Testis (tissue), 5 donors: ENCODE measurements at places on chromosomes 4 and X. TPM values are rescaled to one million over a fixed set of nuclear protein-coding genes. Genes with fewer than 3 reads are reported as not detected.

- no peak overlapping the region for H3K4me3 ChIP-seq
- no peaks in the 10 kb centered on the region for H3K36me3 ChIP-seq
- no peak overlapping the region for H3K27ac ChIP-seq
- H3K27me3 ChIP-seq = no peaks in the 10 kb centered on the region
- H3K4me1 ChIP-seq = no peaks in the 10 kb centered on the region
Measured at GRCh38 chrX:124605511-124605910, 259.1 kb downstream of the SH2D1A start.

- peak; percentile 68 for DNase-seq
- no peak overlapping the region for H3K27ac ChIP-seq
- no peaks in the 10 kb centered on the region for H3K36me3 ChIP-seq
- H3K27me3 ChIP-seq = no peaks in the 10 kb centered on the region
- H3K4me3 ChIP-seq = no peak overlapping the region
Measured at GRCh38 chr4:177051473-177052060, 258.1 kb upstream of the NEIL3 start.

DNA sequence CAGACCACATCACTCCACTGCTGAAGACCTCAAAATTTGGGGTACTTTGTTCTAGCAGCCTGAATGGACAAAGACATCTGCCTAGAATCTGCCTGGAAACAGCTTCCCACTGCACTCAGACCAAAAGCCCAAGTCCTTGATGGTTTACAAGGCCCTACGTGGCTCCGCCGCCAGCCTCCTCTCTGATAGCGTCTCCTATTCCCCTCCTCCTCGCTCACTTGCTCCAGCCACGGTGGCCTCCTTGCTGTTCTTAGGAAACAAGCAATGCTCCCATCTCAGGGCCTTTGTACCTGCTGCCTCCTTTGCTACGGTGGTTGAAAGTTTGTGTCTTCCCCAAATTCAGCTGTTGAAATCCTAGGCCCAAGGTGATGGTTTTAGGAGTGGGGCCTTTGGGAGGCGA is 34.7 kb upstream of the SORCS2 start:
- H3K36me3 ChIP-seq = no peaks in the 10 kb centered on the region
- H3K27ac ChIP-seq = no peak overlapping the region
- peaks cover 32% of the 10 kb centered on the region for H3K4me1 ChIP-seq
- no peak overlapping the region for H3K4me3 ChIP-seq
- no peak for DNase-seq
- H3K27me3 ChIP-seq = no peaks in the 10 kb centered on the region

IQSEC2 gene
- total RNA-seq = 19.9 TPM

MAGEC2 gene
- total RNA-seq = 52.8 TPM

DNA sequence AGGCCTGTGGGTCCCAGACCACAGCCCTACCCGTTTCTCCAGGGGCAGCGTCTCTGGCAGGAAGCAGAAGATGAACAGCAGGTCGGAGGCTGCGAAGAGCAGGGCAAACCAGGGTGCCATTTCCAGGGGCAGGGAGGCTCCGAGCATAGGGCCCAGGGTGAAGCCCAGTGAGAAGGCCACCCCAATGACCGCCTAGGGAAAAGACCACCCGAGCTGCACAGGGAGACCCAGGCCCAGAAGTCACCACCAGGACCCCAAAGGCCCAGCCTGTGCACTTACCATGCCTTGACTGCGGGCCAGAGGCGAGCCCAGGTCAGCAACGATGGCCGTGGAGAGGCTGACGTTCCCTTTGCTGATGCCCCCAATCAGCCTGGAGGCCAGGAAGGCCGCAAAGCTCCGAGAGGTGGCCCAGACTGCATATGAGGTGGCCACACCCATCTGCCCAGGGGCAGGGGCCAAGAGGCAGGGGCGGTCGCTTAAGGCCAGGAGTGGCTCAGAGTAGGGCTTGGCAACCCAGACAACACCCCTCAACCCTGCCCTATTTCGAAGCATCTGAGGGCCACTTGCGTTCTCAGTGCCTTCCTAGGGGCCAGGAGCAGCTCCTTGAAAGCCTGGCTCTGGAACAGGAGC is 30.8 kb downstream of the NOP14 start:
- H3K27me3 ChIP-seq = no peaks in the 10 kb centered on the region
- H3K36me3 ChIP-seq = no peaks in the 10 kb centered on the region
- peaks cover 11% of the 10 kb centered on the region for H3K4me1 ChIP-seq
- no peak overlapping the region for H3K4me3 ChIP-seq
- no peak for DNase-seq

XPNPEP2 gene
- total RNA-seq = 0.25 TPM

EDA2R gene
- total RNA-seq = 4.0 TPM

CAPN6 gene
- 1.0 TPM for total RNA-seq

GRCh38 chrX:29671421-29671820 is 543.9 kb upstream of the MAGEB2 start:
- no peak overlapping the region for H3K4me3 ChIP-seq
- no peaks in the 10 kb centered on the region for H3K27me3 ChIP-seq
- no peaks in the 10 kb centered on the region for H3K36me3 ChIP-seq

RADX gene
- total RNA-seq = 7.4 TPM

GRCh38 chr4:100690812-100691211 is 173.0 kb upstream of the EMCN start:
- no peak overlapping the region for H3K4me3 ChIP-seq
- H3K27ac ChIP-seq = no peak overlapping the region
- no peaks in the 10 kb centered on the region for H3K27me3 ChIP-seq

NIPAL1 gene
- total RNA-seq = 0.79 TPM

DNA sequence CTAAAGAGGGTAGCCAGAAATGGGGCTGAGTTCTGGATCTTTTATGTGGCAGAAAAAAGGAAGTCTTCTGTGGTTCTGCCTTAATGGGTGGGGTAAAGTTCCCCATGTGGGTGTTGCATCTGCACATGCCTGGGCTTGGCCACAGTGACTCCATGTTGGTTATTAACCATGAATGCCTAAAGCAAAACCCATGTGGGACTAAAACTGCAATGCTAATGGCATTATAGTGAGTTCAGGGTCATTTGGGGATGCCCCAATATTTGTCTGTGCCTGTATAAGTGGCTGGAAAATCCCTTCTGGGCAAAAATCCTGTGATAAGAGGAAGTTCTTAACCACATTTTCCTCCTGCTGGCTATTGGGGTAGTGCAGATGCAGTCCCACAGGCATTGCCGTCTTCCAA is 857.4 kb downstream of the FAT4 start:
- H3K27me3 ChIP-seq = no peaks in the 10 kb centered on the region
- no peak overlapping the region for H3K27ac ChIP-seq
- no peak overlapping the region for H3K4me3 ChIP-seq
- DNase-seq = no peak

DNA sequence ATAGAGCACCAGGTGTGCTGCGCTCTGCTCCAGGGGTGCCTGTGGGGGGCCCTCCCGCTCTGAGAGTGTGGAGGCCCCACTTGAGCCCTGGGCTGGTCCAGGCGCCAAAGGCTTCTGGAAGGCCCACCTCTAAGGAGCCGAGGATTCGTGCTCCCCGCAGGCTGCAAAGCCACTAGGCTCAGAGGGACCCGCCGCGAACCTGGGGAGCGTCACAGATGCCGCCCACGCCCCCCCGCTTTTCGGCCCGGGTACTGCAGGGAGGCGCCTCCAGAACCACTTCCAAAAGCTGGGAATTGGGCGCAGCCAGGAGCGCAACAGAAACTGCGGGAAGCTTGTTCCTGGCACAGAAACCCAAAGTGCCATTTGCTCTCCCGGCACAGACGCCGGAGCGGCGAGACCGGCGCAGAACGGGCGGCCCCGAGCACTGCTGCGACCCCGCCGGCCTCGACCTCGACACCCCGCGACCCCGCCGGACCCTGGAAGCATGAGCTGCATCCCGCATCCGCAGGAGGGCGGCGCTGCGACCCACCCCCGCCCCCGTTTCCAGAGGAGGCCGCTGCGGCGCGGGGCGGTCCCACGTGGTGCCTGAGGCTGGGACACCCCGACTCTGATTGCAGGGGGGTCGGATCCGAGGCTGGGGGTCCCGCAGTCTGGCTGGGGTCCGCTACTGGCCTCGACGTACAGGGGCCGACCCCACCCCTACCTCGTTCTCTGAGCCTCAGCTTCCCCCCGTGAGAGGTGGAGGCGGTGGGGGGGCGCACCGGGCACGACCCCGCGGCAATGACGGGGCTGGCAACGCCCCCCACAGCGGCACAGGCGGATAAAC is 30.8 kb downstream of the CPLX1 start:
- H3K27me3 ChIP-seq = no peaks in the 10 kb centered on the region
- peak overlapping the region; percentile 35 for H3K4me3 ChIP-seq
- peaks cover 17% of the 10 kb centered on the region for H3K4me1 ChIP-seq
- no peaks in the 10 kb centered on the region for H3K36me3 ChIP-seq
- no peak overlapping the region for H3K27ac ChIP-seq

- H3K4me3 ChIP-seq = peak overlapping the region; percentile 59
- no peaks in the 10 kb centered on the region for H3K36me3 ChIP-seq
- H3K27ac ChIP-seq = peak overlapping the region; percentile 55
- no peaks in the 10 kb centered on the region for H3K27me3 ChIP-seq
Measured at GRCh38 chrX:139691843-139692505, 16.0 kb downstream of the MCF2 start.

SHROOM3 gene
- 7.2 TPM for total RNA-seq

DNA sequence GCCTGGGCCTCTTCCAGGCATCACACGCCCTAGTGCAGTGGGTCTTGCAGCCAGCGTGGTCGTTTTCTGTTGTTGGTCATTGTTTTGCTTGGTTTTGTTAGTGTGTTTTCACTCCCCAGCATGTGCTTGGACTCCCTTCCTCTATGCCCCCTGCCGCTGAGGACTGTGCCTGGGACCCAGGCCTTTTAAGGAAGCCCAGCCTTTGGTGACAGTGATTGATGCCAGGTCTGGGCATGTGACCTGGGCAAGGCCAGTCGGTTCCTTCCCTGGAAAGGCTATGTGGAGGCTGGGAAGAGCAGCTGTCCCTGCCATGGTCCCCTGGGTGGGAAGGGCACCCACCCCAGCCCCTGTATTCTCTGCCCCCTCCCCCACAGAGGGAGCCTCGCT is 8.8 kb upstream of the GRPEL1 start:
- no peaks in the 10 kb centered on the region for H3K4me1 ChIP-seq
- H3K36me3 ChIP-seq = no peaks in the 10 kb centered on the region
- no peak overlapping the region for H3K4me3 ChIP-seq
- H3K27me3 ChIP-seq = no peaks in the 10 kb centered on the region
- H3K27ac ChIP-seq = no peak overlapping the region

HPGD gene
- total RNA-seq = 2.1 TPM

TCP11X2 gene
- total RNA-seq = 7.2 TPM

DNA sequence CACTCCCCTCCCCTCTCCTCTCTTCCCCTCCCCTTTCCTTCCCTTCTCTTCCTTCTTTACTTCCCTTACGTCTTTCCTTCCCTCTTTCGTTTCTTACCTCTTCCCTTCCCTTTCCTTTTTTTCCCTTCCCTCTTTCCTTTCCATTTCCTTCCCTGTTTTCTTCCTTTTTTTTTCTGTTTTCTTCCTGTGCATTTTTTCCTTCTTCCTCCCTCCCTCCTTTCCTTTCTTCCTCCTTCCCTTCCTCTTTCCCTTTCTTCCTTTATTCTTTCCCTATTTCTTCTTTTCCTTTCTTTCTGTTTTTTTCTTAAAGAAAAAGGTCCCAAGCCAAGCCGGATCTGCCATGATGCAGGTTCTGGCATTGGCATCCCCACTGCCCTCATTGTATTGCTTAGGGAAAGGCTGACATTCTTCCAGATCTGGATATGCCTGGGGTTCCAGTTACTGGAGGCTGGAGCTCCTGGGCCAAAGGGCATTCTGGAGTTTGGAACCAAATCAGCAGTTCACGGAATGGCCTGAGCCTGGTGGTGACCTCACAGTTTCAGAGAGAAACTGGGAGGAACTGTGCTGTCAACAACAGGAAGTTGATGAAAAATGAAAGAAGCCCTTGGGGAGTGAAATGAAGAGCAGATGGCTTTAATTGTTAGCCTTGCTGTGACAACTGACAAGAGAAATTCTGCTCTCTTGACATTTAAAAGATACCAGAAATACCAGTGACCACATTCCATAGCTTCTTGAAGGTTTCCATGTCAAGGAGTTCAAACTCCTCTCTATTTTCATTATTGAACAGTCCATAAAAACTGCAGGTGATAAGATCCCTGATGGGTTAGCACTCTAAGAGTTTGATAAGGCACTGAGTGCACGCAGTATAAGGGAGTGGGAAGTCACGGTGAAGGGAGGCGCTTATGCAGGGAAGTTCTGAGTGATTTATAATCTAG is 622.1 kb downstream of the SPRY1 start:
- no peaks in the 10 kb centered on the region for H3K27me3 ChIP-seq
- peak overlapping the region; percentile 46 for H3K27ac ChIP-seq
- DNase-seq = peak; percentile 45

DNA sequence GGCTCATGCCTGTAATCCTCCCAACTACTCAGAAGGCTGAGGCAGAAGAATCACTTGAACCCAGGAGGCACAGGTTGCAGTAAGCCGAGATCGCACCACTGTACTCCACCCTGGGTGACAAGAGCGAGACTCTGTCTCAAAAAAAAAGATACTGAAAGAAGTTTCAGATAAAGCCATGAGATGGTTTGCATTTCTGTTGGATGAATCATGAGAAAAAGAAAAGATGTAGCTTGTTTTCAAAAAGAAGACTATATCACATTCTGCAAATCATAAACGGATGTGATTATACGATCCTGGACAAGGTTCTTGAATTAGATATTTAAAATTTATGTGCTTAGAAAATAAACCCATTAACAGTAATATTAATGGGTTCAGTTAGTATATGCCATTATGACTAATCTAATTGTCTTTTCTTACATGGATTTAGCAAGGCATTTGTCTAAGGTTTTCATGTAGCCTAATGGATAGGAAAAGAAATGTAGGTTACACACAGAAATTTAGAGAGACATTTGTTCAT is 345.9 kb downstream of the SLC7A11 start:
- H3K36me3 ChIP-seq = no peaks in the 10 kb centered on the region
- H3K27me3 ChIP-seq = no peaks in the 10 kb centered on the region
- no peak for DNase-seq
- H3K4me3 ChIP-seq = no peak overlapping the region

GRCh38 chr4:142043509-142043908 is 407.1 kb downstream of the IL15 start:
- no peaks in the 10 kb centered on the region for H3K36me3 ChIP-seq
- DNase-seq = no peak
- no peak overlapping the region for H3K4me3 ChIP-seq

MID1 gene
- 34.6 TPM for total RNA-seq

RNF212 gene
- total RNA-seq = 40.3 TPM

DNA sequence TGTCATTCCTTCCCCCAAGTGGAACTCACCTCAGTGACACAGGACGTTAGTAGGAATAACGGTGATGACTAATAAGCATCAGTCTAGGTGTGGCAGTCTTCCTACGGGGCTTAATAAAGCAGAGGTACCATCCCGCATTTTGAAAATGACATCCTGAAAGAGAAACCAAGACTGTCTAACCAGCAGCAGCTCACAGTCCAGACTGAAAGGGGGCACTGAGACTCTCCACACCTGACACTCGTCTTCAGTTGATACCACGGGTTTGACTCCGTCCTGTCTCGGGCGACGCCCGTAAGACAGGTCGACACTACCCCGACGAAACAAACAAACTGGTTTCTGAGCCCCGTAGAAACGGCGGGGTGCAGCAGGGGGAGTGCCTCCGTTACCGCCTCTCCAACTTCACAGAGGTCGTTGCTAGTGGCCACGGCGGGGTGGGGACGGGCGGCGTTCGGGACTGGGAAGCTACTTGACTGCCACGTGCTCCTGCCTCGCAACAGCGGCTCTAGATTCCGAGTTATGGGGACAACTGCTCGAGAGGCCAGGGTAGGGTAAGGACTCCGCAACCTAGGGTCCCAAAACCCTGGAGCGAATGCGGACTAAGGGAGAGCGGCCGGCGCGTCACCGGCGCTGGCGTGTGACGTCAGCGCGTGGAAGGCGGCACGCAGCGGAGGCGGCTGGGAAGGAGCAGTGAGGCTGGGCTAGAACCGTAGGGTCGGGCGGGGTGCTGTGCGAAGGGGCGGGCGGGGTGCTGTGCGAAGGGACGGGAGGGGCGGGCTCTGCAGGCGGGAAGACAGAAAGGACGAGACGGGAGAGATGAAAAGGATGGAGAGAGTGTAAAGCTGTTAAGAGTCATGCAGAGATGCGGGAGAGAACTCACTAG is at the start of gene NEK1:
Gene NEK1, minus strand, starts transcription at position 593 of the 880 bp plus-strand sequence. CDS start 9,953 bp downstream, outside the sequence.
- peak within 1 kb of the TSS; percentile 79 for H3K4me3 ChIP-seq
- peaks cover 8% of the 10 kb centered on the region for H3K4me1 ChIP-seq
- peak; percentile 91 for DNase-seq
- H3K36me3 ChIP-seq = no peaks in the 10 kb centered on the region
